ENCODE measurements at places on chromosomes 3 and 15. TPM values are rescaled to one million over a fixed set of nuclear protein-coding genes. Genes with fewer than 3 reads are reported as not detected.

The LAMB2 gene
- 484 TPM for total RNA-seq

DNA sequence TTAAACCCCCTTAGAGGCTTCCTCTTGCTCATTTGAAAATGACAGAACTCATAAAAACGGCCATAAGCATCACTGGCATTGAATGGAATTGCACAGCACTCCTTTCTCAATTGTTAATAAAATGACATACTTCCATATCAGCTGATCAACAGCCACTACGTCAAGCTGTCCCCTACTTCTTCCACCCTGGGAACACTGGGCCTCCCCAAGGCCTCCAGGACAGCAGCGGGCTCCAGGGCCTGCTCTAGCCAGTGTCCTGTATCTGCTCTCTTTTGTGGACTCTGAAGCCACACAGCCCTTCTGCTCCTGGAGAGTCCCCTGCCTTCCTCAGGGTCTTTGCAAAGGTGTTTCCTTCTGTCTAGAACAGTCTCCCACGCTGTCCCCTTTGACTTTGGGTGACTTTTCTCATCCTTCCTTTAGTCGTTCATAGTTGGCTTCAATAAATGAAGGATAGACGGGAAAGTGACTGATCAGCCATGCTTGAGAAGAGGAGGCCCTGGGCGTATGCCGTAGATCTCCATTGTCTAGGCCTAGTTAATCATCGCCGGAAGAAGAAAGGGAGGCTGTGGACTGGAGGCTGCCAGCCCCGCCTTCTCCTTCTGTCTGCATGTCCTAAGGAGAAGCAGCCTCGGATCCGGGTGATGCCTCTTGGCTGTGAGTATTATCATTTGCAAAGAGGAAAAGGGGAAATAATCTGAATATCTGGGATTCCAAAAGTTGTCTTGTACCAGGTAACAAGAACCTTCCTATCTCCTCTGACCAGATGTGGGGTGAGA, 4.7 kb upstream of the THSD4 start:
- H3K4me1 ChIP-seq = peaks cover 4% of the 10 kb centered on the region
- no peaks in the 10 kb centered on the region for H3K36me3 ChIP-seq
- no peaks in the 10 kb centered on the region for H3K27me3 ChIP-seq
- no peak overlapping the region for H3K27ac ChIP-seq

- no peaks in the 10 kb centered on the region for H3K36me3 ChIP-seq
- no peak overlapping the region for H3K4me3 ChIP-seq
- H3K27ac ChIP-seq = no peak overlapping the region
- no peaks in the 10 kb centered on the region for H3K4me1 ChIP-seq
- peaks cover 1% of the 10 kb centered on the region for H3K27me3 ChIP-seq
- DNase-seq = no peak
Observed at GRCh38 chr15:62377736-62378480, 212.8 kb upstream of the C2CD4B start.

DNA sequence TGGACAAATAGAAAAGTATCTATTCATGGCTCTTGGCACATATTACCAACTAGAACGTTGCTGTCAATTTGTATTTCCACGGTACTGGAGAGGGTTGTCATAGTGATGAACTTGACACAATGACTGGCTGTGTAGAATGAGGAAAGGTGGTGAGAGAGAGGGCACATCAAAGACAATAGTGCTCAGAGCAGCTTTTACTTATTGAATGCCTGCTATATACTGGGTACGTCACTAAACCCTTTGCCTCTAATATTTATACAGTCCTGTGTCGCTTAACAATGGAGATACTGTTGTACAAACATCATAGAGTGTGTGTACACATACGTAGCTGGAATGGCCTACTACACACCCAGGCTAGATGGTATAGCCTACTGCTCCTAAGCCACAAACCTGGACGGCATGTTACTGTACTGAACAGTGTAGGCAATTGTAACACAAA, 8.3 kb downstream of the TMPRSS7 start:
- H3K4me3 ChIP-seq = no peak overlapping the region
- no peak overlapping the region for H3K27ac ChIP-seq
- H3K4me1 ChIP-seq = no peaks in the 10 kb centered on the region
- no peak for DNase-seq
- no peaks in the 10 kb centered on the region for H3K27me3 ChIP-seq

The CISH gene
- total RNA-seq = 42.5 TPM

The CACNA2D3 gene
- total RNA-seq = 1.4 TPM

DNA sequence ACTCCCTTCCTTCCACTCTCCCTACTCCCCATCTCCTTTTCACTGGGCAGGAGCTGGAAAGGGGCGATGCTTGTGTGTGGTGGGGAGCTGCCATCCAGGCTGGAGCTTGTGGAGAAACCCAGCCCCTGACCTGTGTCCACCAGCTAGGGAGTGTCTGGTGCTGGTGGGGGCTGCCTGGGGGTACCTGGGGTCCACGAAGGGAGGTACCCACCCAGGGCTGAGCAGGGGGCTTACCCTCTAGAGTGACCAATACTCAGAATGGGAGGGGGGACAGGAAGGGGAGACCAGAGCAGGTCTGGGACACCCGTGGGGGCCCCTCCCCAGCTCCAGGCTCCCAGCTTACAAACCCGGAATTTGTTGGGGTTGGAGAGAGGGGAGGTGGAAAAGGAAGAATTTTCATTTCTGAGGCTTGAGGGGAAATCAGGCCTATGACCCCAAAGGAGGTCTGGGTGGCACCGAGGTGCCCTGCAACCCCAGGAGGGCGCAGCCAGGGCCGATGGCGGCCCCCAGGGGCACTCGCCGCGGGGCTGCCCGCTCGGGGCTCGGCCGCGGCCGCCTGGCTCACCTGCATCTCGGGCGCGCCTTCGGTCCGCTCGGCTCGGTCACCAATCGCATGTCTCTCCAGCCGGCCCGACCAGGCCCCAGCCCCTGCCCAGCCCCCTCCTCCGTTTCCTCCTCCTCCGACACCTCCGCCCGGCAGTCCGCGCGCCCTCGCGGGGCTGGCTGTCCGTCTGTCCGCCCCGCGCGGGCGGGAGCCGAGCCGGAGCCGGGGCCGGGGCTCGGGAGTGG, 773 bp downstream of the LINGO1 start:
- H3K27me3 ChIP-seq = peaks cover 38% of the 10 kb centered on the region
- no peaks in the 10 kb centered on the region for H3K4me1 ChIP-seq
- DNase-seq = no peak
- H3K36me3 ChIP-seq = no peaks in the 10 kb centered on the region
- peak overlapping the region; percentile 23 for H3K4me3 ChIP-seq
- H3K27ac ChIP-seq = no peak overlapping the region

The COX5A gene
- total RNA-seq = 170 TPM

GRCh38 chr3:190585805-190586630, 72.1 kb downstream of the IL1RAP start:
- H3K36me3 ChIP-seq = no peaks in the 10 kb centered on the region
- peaks cover 44% of the 10 kb centered on the region for H3K4me1 ChIP-seq
- H3K4me3 ChIP-seq = no peak overlapping the region
- no peaks in the 10 kb centered on the region for H3K27me3 ChIP-seq
- peak; percentile 56 for DNase-seq
- peak overlapping the region; percentile 55 for H3K27ac ChIP-seq

- no peaks in the 10 kb centered on the region for H3K36me3 ChIP-seq
- no peak overlapping the region for H3K27ac ChIP-seq
- H3K27me3 ChIP-seq = no peaks in the 10 kb centered on the region
- H3K4me3 ChIP-seq = no peak overlapping the region
- peaks cover 3% of the 10 kb centered on the region for H3K4me1 ChIP-seq
- no peak for DNase-seq
Observed at GRCh38 chr15:92102395-92102755, 248.9 kb downstream of the SLCO3A1 start.

- H3K4me1 ChIP-seq = peaks cover 26% of the 10 kb centered on the region
- no peak overlapping the region for H3K27ac ChIP-seq
- no peaks in the 10 kb centered on the region for H3K36me3 ChIP-seq
- H3K4me3 ChIP-seq = no peak overlapping the region
- H3K27me3 ChIP-seq = no peaks in the 10 kb centered on the region
Observed at GRCh38 chr3:159872374-159873109, 116.1 kb upstream of the IL12A start.

DNA sequence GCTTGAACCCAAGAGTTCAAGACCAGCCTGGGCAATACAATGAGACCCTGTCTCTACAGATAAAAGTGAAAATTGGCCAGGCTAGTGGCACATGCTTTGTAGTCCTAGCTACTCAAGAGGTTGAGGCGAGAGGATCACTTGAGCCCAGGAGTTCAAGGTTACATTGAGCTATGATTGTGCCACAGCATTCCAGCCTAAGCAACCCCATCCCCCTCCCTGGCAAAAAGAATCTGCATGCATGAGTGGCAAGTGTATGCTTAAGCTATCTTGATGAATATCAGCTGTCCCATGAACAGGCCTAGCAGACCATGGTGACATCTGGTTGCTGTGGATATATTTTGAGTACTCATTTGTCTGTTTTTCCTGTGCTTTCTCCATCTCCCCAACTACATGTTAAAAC, 4.7 kb downstream of the ATRIP start:
- H3K36me3 ChIP-seq = peaks cover 4% of the 10 kb centered on the region
- no peak overlapping the region for H3K27ac ChIP-seq
- H3K27me3 ChIP-seq = no peaks in the 10 kb centered on the region
- no peak overlapping the region for H3K4me3 ChIP-seq

The SAXO2 gene
- 1.4 TPM for total RNA-seq

Data from left lung (tissue), 14 donors.